NCI-H1436 treated with DMSO at 0.1 percent for 48 hours (cell line): ENCODE measurements at places on chromosomes 11 and 22.

DNA sequence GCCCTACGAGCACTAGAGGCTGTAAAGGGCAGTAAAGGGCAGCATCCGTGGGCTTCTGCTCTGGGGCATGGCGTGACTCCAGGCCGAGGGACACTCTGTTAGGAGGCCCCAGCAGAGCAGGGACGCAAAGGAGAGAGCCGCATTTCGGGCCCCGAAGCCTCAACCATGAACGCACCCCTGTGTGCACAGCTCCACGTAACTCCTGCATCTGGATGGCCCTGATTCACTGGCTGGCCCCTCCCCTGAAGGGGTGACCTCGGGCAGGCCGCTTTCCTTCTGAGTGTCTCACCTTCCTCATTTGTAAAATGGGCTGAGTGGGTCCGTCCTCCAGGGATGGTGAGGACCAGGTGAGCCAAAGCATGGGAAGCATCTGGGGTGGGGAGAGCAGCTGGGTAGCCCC, 13.6 kb downstream of the SHISAL1 start:
- DNase-seq, result no peak

DNA sequence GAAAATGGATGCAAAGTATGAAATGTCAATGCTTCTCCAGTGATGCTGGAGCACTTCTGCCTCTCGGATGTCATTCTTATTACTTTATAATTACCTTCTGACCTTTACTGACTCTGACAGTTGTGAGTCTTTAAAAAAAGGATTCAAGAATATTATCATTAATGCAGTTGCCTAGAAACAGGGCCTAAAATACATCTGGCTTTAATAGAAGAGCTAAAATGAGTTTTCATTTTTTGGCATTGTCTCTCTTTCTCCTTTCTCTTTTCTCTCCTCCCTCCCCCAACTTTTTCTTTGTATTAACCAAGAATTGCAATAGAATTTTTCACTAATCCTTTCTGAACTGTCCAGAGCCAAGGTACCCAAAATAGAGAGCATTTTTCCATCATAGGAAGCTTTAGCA, 45.9 kb downstream of the FDX1 start:
- DNase-seq, result no peak

- no peak for DNase-seq
Observed at GRCh38 chr11:78209478-78209877, 20.8 kb downstream of the USP35 start.

GRCh38 chr11:33724644-33725035, 11.6 kb downstream of the CD59 start:
- no peak for DNase-seq

DNA sequence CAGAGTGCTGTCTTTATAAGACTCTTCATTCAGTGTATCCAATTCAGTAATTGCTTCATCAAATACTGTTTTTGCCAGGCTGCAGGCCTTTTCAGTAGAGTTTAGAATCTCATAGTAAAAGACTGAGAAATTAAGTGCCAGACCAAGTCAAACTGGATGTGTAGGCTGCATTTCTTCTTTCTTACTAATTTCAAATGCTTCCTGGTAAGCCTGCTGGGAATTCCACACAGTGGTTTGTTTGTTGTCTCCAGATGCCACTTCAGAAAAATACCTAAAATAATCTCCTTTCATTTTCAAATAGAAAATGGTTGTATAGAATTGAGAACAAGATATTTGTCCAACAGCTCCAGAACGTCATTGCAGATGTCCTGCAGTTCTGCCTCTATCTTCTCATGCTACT, 34.7 kb downstream of the LDHAL6A start:
- DNase-seq, result no peak

DNA sequence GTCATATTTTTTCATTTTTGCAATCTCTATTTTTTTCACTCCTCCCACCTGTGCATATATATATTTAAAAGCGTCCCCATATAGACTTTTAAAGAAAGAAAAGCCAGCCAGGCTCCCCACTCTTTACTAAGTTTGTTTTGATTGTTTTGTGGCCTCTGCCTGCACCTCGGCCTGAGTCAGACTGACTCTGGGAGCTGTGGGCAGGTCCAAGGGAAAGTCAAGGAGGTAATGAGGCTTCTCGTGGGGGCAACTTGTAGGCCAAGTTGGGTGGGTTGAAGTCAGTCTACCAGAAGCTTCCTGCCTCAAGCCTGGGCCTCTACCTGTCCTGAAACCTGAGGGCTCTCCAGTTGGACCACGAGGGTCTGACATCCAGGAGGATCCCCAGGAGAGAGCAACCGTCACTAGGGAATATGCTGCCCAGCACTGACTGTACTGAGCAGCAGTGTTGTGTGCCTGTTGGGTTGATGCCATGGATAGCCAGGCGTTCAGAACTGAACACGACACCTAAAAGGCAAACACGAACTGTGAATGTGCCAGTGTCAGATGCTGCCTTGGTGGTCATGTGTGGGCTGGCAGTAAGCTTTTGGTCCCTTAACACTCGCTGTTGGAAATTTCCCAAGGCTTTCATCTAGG, 58.8 kb downstream of the BMAL1 start:
- DNase-seq, result no peak
